ENCODE measurements at places on chromosomes 4 and X.

DNA sequence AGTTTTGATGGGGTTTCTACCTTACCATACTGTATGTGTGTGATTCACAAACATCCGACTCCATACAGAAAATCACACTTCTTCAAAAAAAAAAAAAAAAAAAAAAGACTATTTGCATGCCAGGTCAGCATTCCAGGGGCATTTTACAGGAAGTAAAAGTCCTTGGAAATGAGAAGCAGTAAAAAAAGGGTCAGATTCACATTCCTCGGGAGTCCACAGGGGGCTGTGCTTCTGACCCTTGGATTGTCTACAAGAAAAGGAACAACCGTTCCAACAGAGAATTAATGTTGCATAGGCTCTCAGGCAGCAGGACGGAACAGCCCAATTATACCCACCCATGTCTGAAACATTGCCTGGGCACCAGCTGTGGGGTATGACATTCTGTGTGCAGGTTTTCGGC is 290.3 kb downstream of the LDB2 start:
- no peak for DNase-seq

GRCh38 chr4:128574706-128575105 is 234.8 kb upstream of the JADE1 start:
- DNase-seq: peak; percentile 76

GRCh38 chr4:139227729-139228404 is 50.8 kb upstream of the ELF2 start:
- peak; percentile 9 for DNase-seq

DNA sequence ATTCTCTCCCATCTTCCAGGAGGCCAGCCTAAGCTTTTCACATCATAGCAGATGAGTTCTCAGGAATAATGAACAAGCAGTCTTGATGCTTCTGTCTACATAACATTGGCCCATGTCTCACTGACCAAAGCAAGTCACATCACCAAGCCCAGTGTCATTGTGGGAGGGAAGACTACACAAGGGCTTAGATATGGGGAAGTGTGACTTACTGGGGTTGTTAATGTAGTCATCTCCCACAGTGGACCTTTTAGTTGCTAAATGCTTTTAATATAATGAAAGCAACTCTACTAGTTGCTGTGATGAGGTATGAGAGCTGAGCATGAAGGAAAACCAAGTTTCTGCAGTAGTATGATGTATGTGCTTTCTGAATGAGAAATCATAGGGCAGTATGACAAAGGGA is 40.5 kb downstream of the TSPAN7 start:
- no peak for DNase-seq

DNA sequence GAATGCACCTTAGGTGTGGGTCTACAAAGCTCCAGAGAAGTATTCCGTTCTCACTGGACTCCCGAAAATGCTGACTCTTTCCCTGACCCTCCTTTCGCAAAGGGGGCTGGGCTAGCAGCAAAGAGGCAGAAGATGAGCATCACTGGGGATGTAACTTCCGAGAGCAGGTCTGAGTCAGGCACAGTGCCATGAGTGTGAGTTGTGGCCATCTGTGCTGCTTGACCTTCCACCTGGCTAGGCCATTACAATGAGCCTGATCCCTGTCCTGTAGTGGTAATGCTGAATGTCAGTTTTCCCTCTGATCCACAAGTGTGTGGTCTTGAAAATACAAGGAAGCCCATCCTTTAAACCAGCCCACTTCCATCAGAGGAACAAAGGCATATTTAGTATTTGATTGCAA is 479.4 kb downstream of the AFF2 start:
- no peak for DNase-seq

DNA sequence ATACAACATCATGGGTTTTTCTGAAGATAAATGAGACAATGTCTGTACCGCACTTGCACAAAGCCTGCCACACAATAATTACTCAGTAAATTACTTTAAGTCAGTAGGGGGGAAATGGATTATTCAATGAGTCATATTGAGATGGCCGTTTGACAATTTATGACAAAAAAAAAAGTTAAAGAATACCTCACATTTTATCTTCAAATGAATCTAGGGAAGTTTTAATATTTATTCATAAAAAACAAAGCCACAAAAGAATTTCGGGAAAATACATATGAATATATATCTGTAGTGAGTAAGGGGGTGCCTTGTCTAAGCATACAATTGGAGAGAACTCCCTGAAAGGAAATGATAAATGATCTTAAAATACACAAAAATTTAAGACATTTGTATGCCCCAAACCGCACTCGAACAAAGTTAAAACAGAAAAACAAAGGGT is 197.0 kb upstream of the SLC7A11 start:
- DNase-seq: no peak

GRCh38 chrX:17292111-17292527 is 82.9 kb upstream of the NHS start:
- no peak for DNase-seq

DNA sequence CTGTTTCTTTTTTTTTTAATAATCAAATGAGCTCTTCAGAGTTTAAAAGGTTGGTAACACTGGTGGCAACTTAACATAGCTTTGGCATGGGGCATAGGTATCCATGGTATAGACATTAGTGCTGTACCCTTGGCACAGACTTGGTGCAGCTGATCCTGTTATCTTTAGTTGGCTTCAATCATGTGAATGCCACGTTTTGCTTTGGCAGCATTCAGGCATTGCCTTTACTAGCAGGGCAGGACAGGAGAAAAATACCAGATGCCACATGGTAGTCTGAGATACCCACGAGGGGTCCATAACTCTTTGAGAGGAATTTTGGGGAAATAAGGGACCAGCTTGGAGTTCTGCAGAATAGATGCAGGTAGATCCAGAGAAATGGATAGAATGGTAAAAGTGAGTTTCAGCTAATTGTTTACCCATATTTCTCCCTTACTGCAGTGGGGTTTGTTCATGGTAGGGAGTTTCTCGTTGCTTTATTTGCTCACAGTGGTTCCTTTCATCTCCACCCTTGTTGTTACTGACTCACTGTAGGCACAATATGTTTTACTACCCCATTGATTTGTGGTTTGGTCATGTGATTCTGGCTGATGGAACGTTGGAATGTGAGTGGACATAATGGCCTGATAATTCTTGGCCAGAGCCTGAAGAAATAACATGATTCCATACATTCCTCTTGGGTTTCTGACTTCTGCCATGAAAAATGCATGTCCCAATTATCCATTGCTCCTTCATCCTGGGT is 342.7 kb downstream of the GLUD2 start:
- DNase-seq: no peak

- no peak for DNase-seq
Measured at GRCh38 chrX:3545901-3546300, 167.5 kb downstream of the PRKX start.

DNA sequence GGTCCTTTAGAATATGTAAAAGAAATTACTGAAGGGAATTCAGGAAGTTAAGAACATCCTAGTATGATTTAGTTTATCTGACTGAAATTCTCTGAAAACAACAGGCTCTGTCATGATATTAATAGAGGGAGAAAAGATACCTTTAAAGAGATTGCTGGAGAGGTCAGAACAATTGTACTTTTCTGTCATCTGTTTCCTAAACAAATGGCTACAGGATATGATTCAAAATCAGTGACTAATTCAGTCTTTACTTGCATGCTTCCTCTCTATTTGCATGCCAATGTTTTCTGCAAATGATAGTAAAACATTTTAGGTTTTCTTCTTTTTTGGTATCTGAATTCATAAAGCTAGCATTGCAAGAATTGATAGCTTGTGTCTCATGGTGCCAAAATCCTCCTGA is 616.7 kb upstream of the PCDH7 start:
- DNase-seq: no peak

GRCh38 chr4:165612936-165613335 is 234.1 kb downstream of the CPE start:
- DNase-seq: no peak

- no peak for DNase-seq
Measured at GRCh38 chr4:34108391-34108790, 2135.9 kb downstream of the ARAP2 start.

GRCh38 chrX:14491689-14492088 is 37.6 kb upstream of the GLRA2 start:
- DNase-seq: no peak

- no peak for DNase-seq
Measured at GRCh38 chr4:26178854-26179253, 142.0 kb upstream of the RBPJ start.

DNA sequence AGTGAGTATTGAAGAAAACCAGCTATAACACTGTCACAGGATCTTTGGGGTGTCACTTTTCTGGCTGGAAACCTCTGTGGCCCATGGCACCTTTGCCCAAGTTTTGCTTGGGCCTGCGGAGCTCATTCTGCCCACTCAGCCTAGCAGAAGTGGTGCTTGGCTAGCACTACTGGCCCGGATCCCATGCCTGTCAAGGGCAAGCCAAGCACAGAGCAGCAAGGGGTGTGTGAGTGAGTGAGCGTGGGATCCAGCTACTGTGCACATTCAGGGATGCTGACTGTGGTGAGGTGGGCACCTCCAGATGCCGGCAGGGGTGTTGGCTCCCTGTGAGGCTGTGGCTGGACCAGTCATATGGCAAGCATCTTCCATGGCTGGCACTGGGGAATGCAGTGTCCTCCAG is 55.4 kb upstream of the RASGEF1B start:
- DNase-seq: no peak

- no peak for DNase-seq
Measured at GRCh38 chrX:28901637-28902036, 314.4 kb downstream of the IL1RAPL1 start.

- no peak for DNase-seq
Measured at GRCh38 chr4:105426187-105426897, 47.5 kb downstream of the PPA2 start.

- peak; percentile 58 for DNase-seq
Measured at GRCh38 chrX:70262952-70263567, 3.1 kb upstream of the P2RY4 start.

GRCh38 chr4:80608281-80608980 is 272.9 kb downstream of the CFAP299 start:
- no peak for DNase-seq

- no peak for DNase-seq
Measured at GRCh38 chrX:12329476-12329875, 191.2 kb downstream of the FRMPD4 start.

DNA sequence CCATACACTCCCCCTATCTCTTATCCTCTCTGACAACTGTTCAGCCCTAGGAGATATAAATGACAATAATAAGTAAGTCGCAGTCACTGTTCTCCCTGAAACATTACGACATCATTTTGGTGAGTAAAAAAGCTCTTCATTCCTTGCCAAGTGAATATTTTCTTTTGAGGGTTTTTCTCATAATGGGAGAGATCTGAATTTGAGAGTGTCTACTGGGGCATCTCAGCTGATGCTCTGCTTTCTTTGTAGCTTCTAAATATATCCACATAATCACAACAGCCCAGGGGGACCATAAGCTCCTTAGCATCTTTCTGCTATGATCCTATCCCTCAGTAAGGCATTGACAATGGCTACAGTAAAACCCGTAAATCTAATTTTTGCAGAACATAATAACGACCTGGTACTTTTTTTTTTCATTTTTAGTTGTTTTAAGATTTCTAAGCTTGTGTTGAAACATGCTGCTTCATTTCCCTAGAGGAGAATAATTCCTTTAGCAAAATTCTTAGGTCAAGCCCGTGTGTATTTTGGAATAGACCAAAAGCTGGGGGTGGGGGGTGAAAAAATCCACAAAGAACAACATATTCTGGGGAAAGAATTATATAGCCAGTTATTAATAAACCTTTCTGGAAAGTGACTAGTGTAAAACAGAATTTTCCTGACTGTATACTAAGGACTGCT is 78.1 kb upstream of the GPM6B start:
- DNase-seq: no peak

GRCh38 chr4:154574311-154574710 is 11.5 kb downstream of the FGB start:
- no peak for DNase-seq

DNA sequence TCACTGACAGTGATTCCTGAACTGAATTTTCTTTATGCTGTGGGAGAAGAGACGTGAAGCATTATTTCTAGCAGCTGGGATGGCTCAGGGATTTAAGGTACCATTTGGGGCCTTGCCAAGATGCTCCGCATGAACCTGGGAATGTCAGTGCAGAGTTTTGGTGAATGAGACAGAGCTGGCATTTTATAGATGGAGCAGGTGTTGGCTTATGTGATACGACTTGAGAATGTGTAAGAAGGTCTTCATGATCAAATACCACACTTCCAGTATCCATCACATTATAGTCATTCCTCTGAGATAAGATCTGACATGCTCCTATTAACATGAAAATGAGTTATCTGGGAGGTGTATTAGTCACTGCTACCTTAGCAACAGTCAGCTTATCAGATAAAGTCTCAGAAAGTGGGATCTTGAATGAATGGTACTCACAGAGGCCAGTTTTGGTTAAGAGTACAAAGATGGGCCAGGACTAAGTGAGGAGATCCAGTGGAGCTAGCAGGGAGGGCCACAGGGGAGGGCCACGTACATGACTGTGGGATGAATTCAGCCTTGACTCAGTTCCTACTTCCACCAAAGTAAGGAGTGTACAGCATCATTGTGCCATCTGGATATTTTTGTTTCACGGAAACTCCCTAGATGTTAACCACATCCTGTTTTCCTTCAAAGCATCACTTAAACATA is 116.7 kb downstream of the SPCS3 start:
- no peak for DNase-seq

GRCh38 chrX:149521438-149521837 is 16.3 kb upstream of the IDS start:
- DNase-seq: no peak

Data from endothelial cell (in vitro differentiated cells).